ENCODE measurements at places on chromosomes 2 and 18.

DNA sequence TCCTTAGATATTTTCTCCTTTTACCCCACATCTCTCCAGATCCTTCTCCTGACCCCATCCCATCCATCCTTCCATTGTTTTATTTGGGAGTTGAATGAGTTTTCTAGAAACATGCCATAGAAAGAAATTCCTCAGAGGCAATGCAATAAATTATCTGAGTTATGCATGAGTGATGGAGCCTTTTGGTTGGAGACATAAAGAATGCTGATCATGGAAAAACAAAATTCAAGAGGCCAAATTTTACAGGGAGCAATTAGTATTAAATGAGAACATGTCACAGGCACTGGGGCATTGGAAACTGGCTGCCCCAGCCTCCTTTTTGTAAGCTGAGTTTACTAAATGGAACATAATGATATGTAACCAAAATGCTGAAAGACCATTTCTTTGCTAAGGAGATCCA is 74.2 kb upstream of the LCLAT1 start:
- no peak for DNase-seq

DNA sequence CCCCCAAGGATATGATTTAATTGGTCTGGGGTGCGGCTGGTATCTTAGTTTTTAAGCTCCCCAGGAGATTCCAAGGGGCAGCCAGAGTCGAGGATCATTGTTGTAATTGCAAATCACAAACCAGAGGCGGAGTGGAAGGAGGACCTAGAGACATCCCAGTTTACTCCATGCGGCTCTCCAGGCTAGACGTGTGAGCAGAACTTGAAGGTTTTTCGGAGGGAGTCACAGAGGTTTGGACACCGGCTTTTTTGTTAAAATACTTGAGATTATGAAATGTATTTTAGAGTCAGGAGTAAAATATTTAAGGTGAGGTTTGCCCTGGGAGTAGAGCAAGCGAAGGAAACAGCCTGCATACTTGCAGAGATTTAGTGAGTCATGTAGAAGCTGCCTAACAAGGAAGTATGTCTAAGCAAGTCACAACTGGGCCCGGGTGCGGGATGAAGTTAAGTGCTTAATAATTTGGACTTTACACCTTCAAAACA is 39.5 kb downstream of the TGOLN2 start:
- DNase-seq, result no peak

GRCh38 chr2:28587526-28588291 is 91.8 kb downstream of the PLB1 start:
- DNase-seq, result no peak

DNA sequence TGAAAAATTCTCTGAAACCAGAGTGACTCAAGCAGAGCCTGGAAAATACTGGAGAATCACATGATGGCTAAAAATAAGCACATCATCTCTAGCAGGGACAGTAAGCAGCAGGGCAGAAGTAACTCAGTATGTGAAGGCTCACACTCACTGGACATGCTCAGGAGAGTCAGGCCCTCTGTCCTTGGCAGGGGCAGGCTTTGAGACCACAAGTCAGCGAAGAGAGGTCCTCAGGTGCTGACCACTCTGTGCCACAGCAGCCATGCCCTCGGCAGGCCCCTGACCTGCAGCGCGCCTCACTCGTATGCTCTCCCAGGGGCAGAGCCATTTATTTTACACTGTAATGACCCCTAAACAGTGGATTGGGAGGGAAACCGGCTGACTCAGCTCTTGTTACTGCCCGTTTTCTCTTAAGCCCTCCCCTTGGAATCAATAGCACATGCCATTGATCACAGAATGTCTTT is 76.8 kb downstream of the MAPRE2 start:
- no peak for DNase-seq

DNA sequence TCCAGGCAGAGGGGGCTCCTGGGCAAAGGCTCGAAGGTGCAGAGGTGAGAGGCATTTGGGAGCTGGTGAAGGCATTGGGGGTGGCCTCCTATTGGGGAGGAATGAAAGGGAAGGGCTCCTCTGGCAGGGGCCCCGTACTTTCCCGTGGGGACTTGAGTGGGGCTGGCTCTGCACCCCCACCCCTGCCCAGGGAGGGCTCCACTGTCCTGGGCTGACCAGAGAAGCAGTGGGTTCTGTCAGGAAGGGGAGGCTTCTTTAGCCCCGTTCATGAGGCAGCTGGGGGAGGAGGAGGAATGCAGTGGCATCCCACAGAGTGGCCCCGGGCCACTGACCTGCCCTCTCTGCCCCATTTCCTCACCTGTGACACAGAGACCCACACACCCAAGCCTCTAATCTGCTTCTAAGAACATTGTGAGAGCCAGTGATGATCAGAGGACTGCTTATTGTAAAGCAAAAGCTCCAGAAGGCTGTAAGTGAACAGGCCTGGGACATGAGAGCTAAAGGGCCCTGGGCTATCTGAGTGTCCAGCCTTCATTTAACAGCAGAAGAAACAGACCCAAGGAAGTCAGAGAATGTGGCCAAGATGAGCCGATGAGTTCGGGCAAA is 38.6 kb upstream of the GPAT2 start:
- no peak for DNase-seq

GRCh38 chr2:199979398-199979797 is 24.0 kb downstream of the MAIP1 start:
- no peak for DNase-seq

DNA sequence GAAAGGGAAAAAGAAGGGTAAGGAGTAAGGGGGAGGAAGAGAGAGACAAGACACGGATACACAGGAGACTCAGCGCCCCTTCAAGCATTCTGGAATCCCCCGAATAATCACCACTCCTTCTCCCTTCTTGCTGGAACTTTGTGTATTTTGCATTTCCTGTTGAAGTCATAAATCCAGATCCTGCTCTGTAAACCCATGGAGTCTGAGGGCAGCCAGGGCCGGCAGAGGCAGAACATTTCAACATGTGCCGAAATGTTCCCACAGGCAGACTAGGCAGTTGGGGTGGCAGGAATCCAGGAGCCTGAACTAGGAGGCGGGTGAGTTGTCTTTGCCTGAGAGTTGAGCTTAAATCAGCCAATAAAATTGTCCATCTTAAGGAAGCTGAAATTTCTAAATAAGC is 193.1 kb downstream of the SH3RF3 start:
- no peak for DNase-seq

GRCh38 chr2:239927424-239927981 is 97.6 kb downstream of the NDUFA10 start:
- DNase-seq, result peak; percentile 55

DNA sequence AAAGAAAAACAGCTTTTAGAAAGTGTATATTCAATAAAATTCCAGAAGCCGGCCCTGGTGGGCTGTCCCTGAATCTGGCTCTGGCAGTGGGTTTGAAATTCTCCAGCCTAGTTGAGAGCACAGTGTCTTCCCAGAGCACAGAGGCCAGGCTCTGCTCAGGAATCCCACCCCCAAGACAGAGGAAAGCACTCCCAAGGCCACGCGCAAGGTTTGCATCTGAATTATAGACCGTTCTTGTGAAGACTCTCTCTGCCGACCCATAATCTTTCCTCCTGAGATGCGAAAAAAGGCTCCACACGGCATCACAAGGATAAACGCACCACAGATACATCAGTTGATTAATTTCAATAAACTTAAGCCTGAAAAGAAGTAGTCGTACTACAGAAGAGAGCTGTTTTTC is 342.2 kb downstream of the CMPK2 start:
- no peak for DNase-seq

GRCh38 chr2:23002234-23002633 is 382.7 kb upstream of the KLHL29 start:
- DNase-seq, result no peak

GRCh38 chr2:196389670-196390069 is 218.3 kb upstream of the STK17B start:
- no peak for DNase-seq

DNA sequence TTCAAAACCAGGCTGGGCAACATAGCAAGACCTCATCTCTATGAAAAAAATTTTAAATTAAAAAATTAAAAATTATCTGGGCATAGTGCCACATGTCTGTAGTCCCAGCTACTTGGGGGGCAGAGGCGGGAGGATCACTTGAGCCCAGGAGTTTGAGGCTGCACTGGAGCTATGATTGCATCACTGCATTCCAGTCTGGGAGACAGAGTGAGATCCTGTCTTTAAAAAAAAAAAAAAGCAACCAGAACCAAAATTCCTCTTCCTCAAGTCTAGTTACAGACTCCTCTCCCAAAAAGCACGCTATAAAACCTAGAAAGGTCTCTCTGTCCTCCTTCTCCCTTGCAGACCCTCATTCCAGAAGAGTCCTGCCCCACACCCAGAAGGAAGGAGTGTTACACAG is 23.9 kb downstream of the TNFAIP6 start:
- no peak for DNase-seq

DNA sequence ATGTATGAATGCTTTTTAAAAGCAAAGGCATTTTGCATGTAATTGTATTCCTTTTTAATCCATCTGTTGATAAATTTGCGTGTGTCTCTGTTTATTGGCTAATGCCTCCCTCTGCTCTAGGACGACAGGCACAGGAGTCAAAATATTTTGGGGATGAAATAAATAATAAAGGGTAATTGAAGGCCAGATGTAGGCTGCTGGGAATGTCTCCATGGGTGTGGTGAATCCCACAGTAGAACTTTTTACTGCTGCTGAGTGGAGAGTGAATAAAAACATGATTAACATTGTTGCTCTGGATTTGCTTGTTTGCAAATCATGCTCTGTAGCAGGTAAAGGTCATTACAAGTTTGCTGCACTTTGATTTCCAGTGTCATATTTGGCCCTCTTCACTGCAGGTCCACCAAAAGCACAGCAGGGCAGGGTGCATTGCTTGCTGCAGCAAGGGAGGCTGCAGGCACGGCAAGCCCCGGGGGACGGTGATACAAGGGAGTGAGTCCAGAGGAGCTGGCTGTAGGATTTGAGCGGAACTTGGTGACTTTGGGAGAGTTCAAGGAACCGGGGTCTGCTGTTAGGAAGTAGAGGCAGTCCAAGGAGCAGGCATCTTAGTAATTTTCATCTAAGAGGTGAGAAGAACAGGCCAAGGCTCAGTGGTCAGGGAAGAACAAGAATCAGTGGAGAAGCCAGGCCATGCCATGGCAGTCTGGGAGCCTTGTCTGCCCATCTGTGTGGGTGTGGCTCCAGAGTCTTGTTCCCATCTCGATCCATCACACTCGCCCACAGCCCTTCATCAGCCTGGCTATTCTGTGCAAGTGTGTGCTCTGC is 201.5 kb upstream of the RAB6C start:
- no peak for DNase-seq

- no peak for DNase-seq
Observed at GRCh38 chr2:23096906-23097602, 287.9 kb upstream of the KLHL29 start.

- DNase-seq, result no peak
Observed at GRCh38 chr2:233199870-233200269, 51.6 kb upstream of the ATG16L1 start.

- DNase-seq, result no peak
Observed at GRCh38 chr2:204947405-204947804, 402.1 kb downstream of the PARD3B start.

GRCh38 chr2:37667704-37668103 is 3.7 kb downstream of the CDC42EP3 start:
- no peak for DNase-seq

GRCh38 chr18:61031626-61032025 is 301.6 kb upstream of the CDH20 start:
- no peak for DNase-seq

DNA sequence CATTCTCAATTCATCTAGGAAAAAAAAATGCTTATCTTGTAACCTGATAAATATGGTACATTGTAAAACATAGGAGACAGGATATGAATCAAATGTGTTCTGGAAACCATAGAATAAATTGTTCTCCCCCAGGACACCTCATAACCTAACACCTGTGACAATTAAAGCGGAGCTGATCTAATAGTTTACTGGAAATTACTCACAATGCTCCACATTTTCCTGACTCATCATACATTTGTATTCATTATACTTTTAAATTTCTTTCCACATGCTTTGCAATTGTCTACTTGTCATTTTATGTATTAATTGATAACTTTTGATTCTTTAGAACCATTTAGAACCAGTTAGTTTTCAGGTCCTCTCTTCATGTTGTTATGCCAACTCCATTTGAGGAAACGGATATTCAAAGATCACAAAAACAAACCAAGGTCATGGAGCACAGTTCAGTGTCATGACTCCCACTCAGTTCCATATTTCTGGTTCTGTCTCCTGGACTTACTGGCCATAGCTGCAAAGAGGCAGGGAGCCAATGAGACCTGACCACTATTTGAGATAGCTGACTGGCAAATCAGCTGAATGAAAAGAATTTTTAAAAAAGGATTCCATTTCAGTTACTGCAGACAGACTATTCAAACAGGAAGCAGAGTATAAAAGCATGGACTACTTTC is 128.5 kb downstream of the CALCRL start:
- no peak for DNase-seq

- DNase-seq, result no peak
Observed at GRCh38 chr2:86241611-86242010, 42.4 kb downstream of the MRPL35 start.

GRCh38 chr18:38805256-38805655 is 1239.7 kb upstream of the CELF4 start:
- no peak for DNase-seq

DNA sequence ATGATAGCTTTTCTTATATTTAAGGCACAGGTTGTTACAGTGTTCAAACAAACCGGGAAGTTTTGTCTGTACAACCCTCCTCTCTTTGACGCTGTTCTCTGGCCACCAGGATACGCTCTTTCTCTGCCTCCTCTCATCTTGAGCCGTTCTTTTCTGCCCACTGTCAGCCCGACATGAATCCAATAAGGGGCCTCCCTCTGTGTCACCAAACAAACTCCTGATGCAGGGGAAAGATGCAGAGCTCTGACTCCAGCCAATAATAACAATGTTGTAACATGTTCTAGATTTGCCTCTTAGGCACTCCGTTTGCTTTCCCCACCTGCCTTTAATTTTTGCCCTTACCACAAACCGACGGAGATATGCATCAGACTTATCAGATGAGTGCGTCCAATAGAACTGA is 449.3 kb downstream of the SLC4A3 start:
- no peak for DNase-seq

- no peak for DNase-seq
Observed at GRCh38 chr18:24372279-24372872, 25.2 kb downstream of the OSBPL1A start.

GRCh38 chr2:192286093-192286701 is 91.5 kb upstream of the TMEFF2 start:
- DNase-seq, result no peak

- DNase-seq, result no peak
Observed at GRCh38 chr2:204510709-204511420, 34.4 kb upstream of the PARD3B start.

DNA sequence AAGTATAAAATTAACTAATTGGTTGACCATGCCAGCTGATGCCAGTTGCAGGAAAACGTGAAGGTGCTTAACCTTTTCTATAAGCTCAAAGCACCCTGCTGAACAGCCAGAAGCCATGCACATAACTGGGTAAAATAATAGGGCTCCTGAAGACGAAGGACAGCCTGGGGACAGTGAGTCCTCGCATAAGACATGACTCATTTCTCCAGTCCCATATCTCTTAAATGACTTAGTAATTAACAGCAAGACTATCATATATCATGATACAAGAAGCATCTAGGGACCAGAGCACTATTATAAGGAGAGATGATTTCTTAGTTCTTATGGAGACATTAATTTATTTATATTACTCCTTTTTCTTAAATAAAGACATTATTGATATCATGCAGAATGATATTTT is 100.5 kb upstream of the DOK6 start:
- DNase-seq, result no peak

- DNase-seq, result no peak
Observed at GRCh38 chr2:12543076-12543977, 173.4 kb upstream of the TRIB2 start.

GRCh38 chr18:21215490-21215889 is 26.5 kb upstream of the GREB1L start:
- no peak for DNase-seq

All from stimulated activated CD4-positive, alpha-beta T cell treated with anti-CD3 and anti-CD28 coated beads, TNF-alpha, amount 100 ng/mL, for 4 hours (primary cell).